ENCODE measurements at places on chromosomes 16 and 17.

- DNase-seq = no peak
Measured at GRCh38 chr16:69741519-69741918, 13.2 kb downstream of the NOB1 start.

DNA sequence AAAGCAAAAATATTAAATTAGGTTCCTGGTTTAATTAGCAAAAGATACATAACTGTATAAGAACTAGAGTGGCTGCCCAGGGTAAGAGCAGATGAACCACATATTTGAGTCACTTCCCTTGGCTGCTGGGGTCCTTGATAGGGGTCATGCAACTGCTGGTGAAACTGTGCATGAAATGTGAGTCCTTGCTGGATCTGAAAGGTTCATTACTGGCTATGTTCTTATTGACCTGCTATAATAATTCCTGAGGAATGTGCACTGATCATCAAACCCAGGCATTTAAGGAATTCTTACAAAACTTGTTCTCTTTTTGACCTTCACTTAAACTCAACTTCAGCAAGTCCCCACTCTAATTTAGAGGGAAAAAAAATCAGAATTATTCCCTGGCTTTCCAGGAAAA is 183.4 kb downstream of the ZNF18 start:
- DNase-seq = no peak

DNA sequence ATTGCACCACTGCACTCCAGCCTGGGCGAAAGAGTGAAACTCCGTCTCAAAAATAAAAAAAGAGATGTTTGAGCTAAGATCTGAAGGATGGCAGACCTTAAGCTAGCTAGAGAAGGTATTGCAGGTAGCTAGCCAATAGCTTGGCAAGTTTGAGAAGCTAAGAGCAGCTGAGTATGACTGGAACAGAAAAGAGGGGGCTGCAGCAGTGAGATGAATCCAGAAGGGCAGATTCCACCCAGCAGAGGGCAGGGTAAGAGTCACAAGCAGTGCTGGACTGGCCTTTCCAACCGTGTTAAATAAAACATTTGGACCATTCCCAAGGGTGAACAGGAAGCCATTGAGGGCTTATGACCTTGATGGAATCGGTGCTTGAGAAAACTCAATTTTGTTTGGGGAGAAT is 5.7 kb upstream of the PHAF1 start:
- no peak for DNase-seq

- no peak for DNase-seq
Measured at GRCh38 chr16:81712681-81713080, 66.4 kb upstream of the PLCG2 start.

GRCh38 chr17:47866941-47867340 is 16.0 kb upstream of the SP6 start:
- DNase-seq = no peak

- no peak for DNase-seq
Measured at GRCh38 chr17:46868689-46869187, 17.4 kb downstream of the WNT9B start.

DNA sequence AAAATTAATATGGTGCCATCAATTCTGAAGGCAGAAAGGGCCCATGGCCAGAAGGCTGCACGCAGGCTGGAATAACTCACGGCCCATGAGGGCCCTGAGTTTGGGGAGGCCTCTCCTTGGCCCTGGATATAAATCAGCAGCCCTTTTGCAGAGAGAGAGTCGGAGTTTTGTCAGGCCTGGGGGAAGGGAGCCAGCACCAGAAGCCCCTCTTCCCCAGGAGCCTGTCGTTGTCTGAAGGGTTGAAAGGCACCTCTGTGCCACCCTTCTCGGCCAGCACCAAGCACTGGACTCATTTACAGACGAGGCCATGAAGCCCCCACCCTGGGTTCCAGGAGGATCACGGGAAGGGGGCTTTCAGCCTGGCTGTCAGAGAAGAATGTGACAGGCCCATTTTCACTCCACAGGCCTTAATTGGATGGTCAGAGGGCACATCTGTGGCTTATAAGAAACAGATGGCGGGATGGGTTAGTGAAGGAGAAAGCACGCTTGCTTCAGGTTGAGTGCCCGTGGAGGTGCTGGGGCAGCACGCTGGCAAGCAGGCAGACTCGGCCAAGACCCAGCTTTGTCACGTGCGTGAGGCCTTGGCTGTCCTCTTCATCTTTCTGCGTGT is 140.6 kb downstream of the CLEC16A start:
- no peak for DNase-seq

GRCh38 chr17:81991684-81992305 is 14.4 kb downstream of the ASPSCR1 start:
- DNase-seq = no peak

DNA sequence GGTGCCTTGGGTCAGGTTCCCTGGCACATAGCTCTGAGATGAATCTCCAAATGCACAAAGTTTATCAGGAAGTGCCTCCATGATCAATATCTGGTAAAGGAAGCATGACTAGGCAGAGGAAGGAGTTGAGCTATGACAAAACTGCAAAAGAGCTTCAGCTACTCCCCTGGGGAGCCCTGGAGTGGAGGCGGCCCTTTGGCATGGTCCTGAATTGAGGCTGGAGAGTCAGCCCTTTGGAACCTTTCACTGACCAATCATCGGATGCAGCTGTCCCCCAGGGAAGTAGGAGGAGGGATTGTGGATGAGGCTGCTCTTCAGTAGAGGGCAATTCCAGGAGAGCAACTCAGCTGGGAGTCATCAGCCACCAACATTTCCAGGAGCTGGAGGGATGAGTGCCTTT is 46.1 kb upstream of the NLRP1 start:
- no peak for DNase-seq

- no peak for DNase-seq
Measured at GRCh38 chr17:74775409-74776043, 619 bp downstream of the NAT9 start.

- peak; percentile 7 for DNase-seq
Measured at GRCh38 chr17:78493450-78493849, 83.7 kb downstream of the DNAH17 start.

GRCh38 chr17:29570521-29570920 is 2.0 kb downstream of the TP53I13 start:
- no peak for DNase-seq

DNA sequence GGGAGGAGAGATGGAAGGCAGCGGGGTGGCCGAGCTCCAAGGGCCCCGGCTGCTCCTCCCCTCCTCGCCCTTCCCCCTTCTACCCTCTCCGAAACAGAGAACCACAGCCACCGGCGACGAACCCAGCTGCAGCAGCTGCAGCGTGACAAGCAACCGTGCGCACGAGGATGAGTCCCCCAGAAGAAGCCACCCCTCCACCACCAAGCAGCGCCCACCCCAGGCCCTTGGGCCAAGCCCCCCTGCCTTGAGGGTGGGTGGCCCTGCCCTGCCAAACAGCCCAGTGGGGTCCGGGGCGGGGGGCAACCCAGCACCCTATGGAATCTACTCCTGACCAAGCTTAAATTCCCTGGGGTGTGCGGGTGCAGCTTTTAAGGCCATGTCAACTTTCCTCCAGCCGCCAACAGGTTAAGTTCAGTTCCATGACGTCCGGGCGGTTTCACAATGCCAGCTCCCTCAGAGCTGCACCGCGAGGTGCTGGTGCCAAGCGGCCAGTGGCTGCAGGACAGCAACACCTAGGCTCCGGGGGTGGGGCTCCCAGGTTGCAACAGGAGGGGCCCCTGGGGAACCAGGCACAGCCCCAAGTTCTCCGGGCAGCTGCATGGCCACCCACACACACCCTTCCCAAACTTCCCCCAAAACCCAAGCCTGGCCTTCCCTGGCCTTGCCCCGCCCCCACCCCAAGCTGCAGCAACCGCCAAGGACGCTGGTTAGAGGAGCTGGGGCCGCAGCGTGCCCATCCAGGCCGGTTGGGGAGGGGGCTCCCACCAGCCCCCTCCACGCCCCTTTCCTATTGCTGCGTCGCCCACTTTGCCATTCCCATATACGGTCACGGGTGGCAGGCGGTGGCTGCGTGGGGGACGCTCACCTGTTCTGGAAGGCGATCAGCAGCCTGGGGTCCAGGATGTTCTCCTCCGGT is 2.0 kb downstream of the CBX4 start:
- DNase-seq = no peak

DNA sequence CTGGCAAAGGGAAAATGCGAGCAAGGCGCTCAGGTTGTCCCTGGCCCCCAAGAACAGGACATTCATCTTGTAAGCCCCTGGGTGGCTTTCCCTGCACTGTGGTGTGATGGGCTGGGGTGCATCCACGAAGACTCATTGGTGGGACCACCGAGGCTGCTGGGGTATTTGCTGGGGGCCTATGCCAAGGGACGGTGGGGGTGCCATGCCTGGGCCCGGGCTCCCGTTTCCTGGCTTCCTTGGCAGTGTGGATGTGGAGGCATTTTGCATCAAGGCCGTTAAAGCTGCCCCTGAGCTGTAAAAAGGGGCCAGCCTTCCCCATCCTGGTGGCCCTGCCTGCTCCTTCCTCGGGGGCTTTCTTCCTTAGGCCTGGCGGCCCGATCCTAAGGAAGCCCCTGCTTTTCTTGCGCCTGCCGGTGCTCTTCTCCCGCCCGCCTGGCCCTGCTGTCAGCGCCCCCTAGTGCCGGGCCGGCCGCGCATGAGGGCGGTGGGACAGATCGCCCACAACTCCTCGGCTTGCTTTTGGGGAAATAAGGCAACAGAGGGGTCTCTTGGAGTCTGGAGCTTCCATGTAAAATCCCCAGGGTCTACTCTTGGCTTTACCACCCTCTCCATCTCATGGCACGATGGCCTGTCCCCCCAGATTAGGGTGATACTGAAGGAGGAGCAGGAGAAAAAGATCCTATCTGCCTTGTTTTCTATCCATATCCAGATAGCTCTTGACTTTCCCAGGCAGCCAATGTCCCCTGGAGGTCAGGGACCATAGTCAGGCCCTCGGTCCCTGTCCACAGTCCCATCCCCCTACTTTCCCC is 9.8 kb upstream of the TBX2 start:
- peak; percentile 50 for DNase-seq

- DNase-seq = no peak
Measured at GRCh38 chr16:58098207-58099096, 30.7 kb downstream of the CFAP20 start.

- DNase-seq = no peak
Measured at GRCh38 chr16:65758620-65759019, 607.9 kb upstream of the CDH5 start.

- DNase-seq = peak; percentile 92
Measured at GRCh38 chr17:50199803-50200456, 1.5 kb downstream of the COL1A1 start.

Data from tibial nerve (tissue), 4 donors.